ENCODE measurements at places on chromosomes 7 and 10. TPM values are rescaled to one million over a fixed set of nuclear protein-coding genes. Genes with fewer than 3 reads are reported as not detected.

The LIPF gene
- polyA plus RNA-seq: not detected

The ZNF3 gene
- 21.3 TPM for polyA plus RNA-seq

The CALCR gene
- polyA plus RNA-seq: 1.0 TPM

The C1QL3 gene
- polyA plus RNA-seq: 1.8 TPM

The ITPRID1 gene
- polyA plus RNA-seq: 0.03 TPM

The RNF133 gene
- not detected for polyA plus RNA-seq

The EXOC4 gene
- 20.7 TPM for polyA plus RNA-seq

The HOXA2 gene
- polyA plus RNA-seq: not detected

The VAX1 gene
- polyA plus RNA-seq: not detected

- H3K4me3 ChIP-seq: no peak overlapping the region
- H3K27me3 ChIP-seq: no peaks in the 10 kb centered on the region
- no peaks in the 10 kb centered on the region for H3K4me1 ChIP-seq
These were observed 234.4 kb downstream of the ARL4A start for GRCh38 chr7:12921751-12922345.

- DNase-seq: no peak
- no peak overlapping the region for H3K4me3 ChIP-seq
- no peak overlapping the region for H3K27ac ChIP-seq
- H3K4me1 ChIP-seq: no peaks in the 10 kb centered on the region
- H3K36me3 ChIP-seq: no peaks in the 10 kb centered on the region
These were observed 37.1 kb downstream of the PRTFDC1 start for GRCh38 chr10:24915304-24915703.

DNA sequence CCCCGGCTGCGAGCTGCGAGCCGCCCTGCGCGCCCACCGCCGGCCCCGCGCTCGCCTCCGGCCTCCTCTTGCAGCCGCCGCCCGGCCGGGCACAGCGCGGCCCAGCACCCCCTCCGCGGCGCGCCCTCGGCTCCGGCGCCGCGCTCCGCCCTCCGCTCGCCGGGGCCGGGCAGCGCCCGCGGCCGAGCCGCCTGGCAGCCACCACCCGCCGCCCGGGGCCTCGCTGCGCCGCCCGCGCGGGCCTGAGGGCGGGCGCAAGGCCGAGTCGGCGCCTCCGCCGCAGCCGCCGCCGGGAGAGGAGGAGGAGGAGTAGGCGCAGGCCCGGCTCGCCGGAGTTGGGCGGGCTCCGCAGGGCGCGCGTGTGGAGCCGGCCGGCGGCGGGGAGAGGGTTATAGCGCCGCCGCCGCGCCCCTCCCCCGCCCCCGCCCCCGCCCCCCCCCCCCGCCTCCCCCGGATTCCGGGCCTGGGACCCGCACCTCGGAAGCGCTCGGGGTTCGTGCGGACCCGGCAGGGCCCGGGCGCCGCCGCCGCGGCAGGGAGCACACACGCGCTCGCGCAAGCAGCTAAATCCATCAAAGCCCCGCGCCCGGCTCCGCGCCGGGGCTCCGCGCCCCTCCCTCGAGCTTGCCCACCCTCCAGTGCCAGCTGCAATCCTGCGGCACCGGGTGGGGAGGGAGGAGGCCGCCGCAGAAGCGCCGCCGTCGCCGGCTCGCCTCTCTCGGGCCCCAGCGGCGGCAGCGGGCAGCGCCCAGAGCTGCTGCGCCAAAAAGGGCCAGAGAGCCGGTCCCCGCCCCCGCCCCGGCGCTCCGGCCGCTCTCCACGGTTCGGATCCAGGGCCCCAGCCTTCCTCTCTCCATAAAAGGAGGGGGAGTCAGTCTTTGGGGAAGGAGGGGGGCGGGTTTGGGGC is at the start of gene PDGFA:
Gene PDGFA (minus strand): TSS at position 363 of the 907 bp plus-strand sequence. CDS start 845 bp downstream, outside the sequence.
- H3K27ac ChIP-seq: no peak within 1 kb of the TSS
- peaks cover 20% of the 10 kb centered on the region for H3K4me1 ChIP-seq
- peak within 1 kb of the TSS; percentile 98 for H3K4me3 ChIP-seq
- peaks cover 25% of the 10 kb centered on the region for H3K27me3 ChIP-seq
- H3K36me3 ChIP-seq: no peaks in the 10 kb centered on the region

- no peaks in the 10 kb centered on the region for H3K4me1 ChIP-seq
- no peak for DNase-seq
- no peaks in the 10 kb centered on the region for H3K27me3 ChIP-seq
These were observed 17.0 kb downstream of the PNLIPRP3 start for GRCh38 chr10:116444527-116445142.

- DNase-seq: no peak
- H3K27ac ChIP-seq: no peak overlapping the region
These were observed 8.9 kb upstream of the PVRIG start for GRCh38 chr7:100210805-100211204.

GRCh38 chr7:138126928-138127327 is 50.7 kb downstream of the AKR1D1 start:
- H3K36me3 ChIP-seq: no peaks in the 10 kb centered on the region
- no peak for DNase-seq
- H3K4me3 ChIP-seq: no peak overlapping the region
- no peak overlapping the region for H3K27ac ChIP-seq

GRCh38 chr10:66746246-66746645 is 179.6 kb upstream of the LRRTM3 start:
- H3K4me3 ChIP-seq: no peak overlapping the region
- H3K36me3 ChIP-seq: no peaks in the 10 kb centered on the region
- no peak overlapping the region for H3K27ac ChIP-seq

GRCh38 chr10:21398563-21399231 is 126.8 kb downstream of the SKIDA1 start:
- no peaks in the 10 kb centered on the region for H3K36me3 ChIP-seq
- H3K27me3 ChIP-seq: no peaks in the 10 kb centered on the region

DNA sequence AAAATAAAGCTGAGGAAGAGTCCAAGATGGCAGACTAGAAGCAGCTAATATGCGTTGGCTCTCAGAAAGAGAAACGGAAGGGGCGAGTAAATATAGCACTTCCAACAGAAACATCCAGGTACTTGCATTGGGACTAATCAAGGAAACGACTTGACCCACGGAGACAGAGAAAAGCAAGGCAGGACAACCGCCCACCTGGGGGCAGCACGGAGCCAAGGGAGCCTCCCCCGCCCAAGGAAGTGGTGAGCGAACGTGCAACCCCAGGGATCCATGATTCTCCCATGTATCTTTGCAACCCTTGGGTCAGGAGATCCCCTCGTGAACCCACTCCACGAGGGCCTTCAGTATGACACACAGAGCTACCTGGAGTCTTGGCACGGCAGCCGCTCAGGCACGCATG is 45.4 kb upstream of the GRM3 start:
- no peak overlapping the region for H3K4me3 ChIP-seq
- H3K27ac ChIP-seq: no peak overlapping the region
- H3K4me1 ChIP-seq: no peaks in the 10 kb centered on the region
- DNase-seq: peak; percentile 88
- H3K36me3 ChIP-seq: no peaks in the 10 kb centered on the region

DNA sequence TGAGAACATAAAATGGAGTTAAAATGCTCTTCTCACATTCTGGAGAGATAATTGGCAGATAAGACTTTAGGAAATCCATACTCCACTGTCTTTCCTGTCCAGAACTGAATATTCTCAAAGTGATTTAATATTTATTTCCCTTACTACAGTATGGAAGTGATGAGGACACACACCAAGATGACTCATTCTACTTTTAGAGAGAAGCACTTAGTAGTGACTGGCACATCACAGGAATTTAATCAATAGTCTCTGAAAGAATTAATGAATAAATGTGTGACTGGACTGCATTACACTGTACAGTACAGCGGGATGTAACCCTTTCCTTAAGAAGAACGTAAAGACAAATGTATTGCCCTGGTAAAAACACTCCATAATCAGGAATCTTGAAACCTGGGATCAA is 116.7 kb downstream of the SEMA3E start:
- DNase-seq: no peak
- H3K4me1 ChIP-seq: no peaks in the 10 kb centered on the region

DNA sequence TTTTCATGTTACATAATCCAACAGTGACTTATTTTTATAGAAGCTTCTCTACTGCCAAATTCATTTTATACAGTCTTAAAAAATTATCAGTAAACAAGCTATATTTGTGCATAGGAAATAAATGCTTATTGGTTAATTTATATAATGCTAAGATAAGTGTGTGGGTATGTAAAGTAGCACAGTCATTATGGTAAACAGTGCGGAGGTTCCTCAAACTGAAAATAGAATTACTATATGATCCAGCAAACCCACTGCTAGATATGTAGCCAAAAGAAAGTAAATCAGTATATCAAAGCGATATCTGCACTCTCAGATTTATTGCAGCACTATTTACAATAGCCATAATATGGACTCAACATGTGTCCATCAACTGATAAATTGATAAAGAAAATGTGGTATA is 71.1 kb downstream of the ATRNL1 start:
- no peak for DNase-seq
- H3K27me3 ChIP-seq: no peaks in the 10 kb centered on the region
- H3K36me3 ChIP-seq: no peaks in the 10 kb centered on the region
- no peak overlapping the region for H3K27ac ChIP-seq
- H3K4me1 ChIP-seq: no peaks in the 10 kb centered on the region

Measured in H1 (cell line).